ENCODE measurements at places on chromosomes 7 and 10.

GRCh38 chr10:6473430-6473829 is 106.6 kb downstream of the PRKCQ start:
- DNase-seq, result no peak

DNA sequence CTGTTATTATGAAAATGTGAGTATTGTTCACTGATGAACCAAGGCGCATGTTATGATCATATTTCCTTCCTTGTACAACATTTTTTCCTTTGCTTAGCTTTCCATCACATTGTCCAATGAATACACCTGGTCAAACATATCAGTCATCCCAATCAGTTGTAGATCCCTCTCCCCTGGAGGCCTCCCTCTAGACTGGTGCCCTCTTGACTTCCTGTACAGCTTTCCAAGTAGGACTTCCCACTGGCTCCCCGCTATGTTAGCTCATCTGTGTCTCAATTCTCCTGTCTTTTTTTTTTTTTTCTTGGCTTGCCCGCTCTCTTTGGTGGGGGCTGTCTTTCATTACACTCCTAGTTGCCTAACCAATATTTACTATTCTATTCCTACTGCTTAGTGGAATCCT is 214.2 kb upstream of the NPY start:
- no peak for DNase-seq

DNA sequence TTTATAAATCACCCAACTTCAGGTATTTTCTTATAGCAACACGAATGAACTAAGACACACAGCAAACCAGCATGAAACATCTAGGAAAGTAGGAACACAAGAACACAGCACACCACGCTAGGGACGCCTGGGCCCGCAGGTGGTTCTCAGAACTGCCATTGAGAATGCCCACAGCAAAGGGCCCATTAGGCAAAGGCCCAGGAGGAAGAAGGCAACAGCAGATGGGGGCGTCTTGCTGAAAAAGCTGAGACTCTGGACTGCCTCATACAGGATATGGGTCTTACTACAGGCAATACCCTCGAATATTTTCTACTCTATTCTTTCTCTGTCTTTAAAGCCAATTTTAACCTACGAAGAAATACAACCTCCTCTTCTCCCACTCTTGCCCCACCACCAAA is 77.3 kb downstream of the PARD3 start:
- DNase-seq, result no peak

GRCh38 chr10:34730726-34731125 is 84.4 kb downstream of the PARD3 start:
- no peak for DNase-seq

GRCh38 chr7:35334506-35334905 is 80.6 kb upstream of the TBX20 start:
- DNase-seq, result no peak

DNA sequence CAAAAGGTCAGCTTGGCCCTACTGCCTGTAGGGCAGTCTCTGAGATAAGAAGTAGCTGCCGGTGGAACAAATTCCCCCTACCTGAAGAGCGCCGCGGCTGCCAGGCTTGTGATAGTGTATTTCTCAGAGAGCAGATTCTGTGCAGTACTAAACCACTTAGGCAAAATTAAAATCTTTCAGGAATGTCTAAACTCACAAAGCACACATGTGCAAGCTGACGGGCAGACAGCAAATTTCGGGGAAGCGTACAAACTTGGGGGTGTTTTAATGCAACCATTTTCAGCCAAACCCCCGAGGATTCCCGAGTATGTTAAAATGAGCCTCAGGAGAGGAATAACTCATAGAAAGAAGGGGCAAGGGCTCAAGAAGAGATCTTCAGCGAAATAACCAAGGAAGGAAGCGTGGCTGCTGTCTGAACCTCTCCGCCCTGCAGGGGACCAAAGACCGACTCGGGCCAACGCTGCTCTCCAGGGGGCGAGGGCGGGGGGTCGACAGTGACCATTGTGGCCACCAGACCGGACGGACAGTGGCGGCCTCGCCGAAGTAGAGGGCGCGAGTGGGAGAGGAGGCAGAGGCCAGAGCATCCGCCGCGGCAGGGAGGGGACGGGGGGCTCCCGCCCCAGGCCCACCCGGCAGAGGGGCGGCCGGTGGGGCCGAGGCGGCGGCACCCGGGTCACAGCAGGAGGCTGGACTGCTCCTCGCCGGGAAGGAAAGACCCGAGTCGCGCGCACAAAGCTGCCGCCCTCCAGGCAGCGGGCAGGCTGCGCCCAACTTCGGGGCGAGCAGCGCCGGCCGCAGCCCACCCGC is 819 bp downstream of the HYCC1 start:
- peak; percentile 83 for DNase-seq

- DNase-seq, result no peak
Observed at GRCh38 chr7:108322925-108323832, 133.1 kb downstream of the NRCAM start.

- DNase-seq, result no peak
Observed at GRCh38 chr7:128839751-128840177, 9.6 kb downstream of the FLNC start.

DNA sequence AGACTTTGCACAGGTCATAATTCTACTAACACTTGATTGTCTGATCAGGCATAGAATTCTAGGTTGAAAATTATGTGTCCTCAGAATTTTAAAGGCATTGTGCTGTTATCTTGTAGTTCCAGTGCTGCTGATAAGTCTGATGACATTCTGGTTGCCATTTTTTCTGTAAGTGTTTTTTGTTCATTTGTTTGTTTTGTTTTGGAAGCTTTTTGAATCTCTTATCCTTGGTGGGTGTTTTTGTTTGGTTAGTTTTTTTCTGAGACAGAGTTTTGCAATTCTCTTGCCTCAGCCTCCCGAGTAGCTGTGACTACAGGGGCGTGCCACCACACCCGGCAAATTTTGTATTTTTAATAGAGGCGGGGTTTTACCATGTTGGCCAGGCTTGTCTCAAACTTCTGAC is 178.9 kb downstream of the CCDC71L start:
- no peak for DNase-seq

All from NAMALWA (cell line).